ENCODE measurements at places on chromosomes 3 and 15. TPM values are rescaled to one million over a fixed set of nuclear protein-coding genes. Genes with fewer than 3 reads are reported as not detected.

DNA sequence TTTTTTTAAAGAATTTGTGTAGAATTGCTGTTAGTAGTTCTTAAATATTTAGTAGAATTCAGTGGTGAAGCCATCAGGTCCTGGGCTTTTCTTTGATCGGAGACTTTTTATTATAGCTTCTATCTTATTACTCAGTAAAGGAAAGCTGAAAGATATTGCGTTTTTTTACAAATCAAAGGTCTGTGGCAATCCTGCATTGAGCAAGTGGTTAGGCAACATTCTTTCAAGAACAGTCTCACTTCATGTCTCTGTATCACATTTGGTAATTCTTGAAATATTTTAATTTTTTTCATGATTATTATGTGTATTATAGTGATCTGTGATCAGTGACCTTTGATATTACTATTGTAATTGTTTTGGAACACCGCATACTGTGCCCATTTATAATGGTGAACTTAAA lies 140.8 kb downstream of the UNC13C start:
- no peak for DNase-seq

GRCh38 chr15:96887730-96888129 lies 557.2 kb downstream of the NR2F2 start:
- DNase-seq: no peak

- no peak for DNase-seq
Measured at GRCh38 chr3:51945031-51945840, 3.1 kb downstream of the PARP3 start.

- no peak for DNase-seq
Measured at GRCh38 chr3:25097023-25097422, 331.0 kb upstream of the RARB start.

The PCSK6 gene
- 58.4 TPM for total RNA-seq
